Suprapubic skin (tissue), 4 donors: ENCODE measurements at places on chromosomes 11 and 22.

DNA sequence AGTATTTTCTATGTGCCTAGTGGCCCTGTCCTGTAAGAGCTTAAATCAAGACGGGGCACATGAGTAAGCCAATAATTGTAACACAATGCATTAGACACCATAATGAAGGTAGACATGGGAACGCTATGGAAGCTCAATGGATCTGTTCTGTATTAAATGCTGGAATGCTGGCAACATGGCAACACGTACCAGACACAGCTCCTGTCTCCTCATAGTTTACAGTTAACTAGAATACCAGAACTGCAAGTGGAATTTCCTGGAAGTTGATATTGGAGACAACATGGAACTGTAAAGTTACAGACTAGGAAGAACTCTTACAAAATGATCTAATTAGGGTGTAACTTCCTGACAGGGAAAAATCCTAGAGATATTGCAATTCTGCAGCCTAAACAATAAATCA is 12.4 kb downstream of the P4HA3 start:
- DNase-seq, result no peak

DNA sequence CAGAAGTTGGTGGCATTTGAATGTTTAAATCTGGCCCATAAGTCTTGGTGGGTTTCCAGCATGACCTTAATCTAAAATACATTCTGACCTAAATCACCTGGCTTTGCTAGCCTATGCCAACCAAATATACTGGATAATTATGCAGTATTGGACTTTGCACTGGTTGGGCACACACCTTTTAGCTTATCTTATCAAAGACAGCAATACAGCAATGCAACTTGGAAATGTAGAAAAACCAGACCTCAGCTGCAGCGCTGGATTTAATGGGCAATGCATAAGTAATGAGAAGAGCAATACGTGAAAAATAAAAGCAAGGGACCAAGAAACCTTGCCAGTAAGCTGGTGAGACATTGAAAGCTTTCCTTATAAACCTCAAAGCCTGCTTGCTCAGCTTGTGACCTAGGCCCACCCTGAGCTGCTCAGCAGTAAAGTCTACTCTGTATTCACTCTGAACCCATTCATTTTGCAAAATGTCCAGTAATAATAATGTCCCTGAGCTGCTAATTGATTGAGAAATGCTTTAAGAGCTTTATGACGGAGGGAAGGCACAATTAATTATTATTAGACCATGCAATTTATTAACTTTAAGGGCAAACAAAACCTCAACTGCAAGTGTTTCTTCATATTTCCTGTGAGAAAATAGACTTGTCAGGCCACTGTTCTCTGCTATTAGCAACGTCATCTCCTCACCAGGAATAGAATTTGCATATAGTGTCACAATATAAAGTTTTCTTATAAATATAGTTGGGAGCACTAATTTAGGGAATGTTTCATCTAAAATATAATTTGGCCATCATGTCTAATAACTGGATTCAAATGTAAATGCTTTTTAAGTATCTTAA is 49.4 kb upstream of the CEP295 start:
- DNase-seq, result no peak

GRCh38 chr11:132539590-132540368 is 992.5 kb downstream of the OPCML start:
- DNase-seq, result no peak

GRCh38 chr11:48169717-48170116 is 46.9 kb upstream of the OR4B1 start:
- no peak for DNase-seq

- no peak for DNase-seq
Observed at GRCh38 chr11:112533682-112534081, 273.0 kb upstream of the PLET1 start.

DNA sequence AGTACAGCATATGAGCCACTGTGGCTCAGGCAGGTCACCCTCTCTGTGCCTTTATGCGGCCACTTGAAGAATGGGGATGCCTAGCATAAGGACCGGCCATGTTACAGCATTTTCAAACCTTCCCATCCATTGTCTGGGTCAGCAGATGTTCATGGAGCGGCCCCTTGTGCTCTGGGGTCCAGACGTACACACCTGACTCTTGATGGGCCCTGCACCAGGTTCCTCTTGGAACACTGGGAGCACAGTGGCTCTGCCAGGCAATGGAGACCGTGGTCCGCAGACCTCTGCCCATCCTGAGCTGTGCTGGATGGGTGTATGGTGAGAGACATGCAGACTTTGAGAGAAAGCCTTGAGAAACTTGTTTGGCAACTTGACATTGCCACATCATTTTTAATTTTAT is 9.8 kb downstream of the PRDM11 start:
- no peak for DNase-seq

GRCh38 chr22:42901790-42902508 is 44.9 kb upstream of the ARFGAP3 start:
- no peak for DNase-seq

GRCh38 chr22:19669570-19669969 is 44.7 kb upstream of the SEPTIN5 start:
- no peak for DNase-seq

DNA sequence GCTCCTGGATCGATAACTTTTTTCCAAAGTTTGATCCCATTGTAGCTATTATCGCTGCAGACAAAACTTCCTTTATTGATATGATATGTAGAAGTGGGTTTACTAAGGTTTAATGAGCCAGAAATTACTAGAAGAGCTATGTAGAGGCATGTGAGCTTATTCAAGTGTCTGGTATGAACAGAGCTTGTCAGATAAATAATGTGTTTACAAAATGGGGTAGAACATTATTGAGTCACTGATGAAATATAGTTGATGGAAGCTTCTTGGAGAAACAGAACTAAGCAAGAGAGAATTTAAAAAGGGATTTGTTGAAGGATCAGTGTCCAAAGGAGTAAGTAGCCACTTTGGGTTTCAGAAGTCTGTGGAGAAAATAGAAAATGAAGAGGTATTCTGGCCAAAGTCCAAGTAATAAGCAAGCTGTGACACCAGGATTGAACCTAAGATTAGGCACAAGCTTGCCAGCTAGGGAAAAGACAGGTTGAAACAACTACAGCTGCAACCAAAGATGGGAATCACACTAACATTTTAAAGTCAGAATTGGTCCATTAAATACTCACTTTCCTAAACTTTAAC is 104.3 kb downstream of the MAML2 start:
- DNase-seq, result no peak

DNA sequence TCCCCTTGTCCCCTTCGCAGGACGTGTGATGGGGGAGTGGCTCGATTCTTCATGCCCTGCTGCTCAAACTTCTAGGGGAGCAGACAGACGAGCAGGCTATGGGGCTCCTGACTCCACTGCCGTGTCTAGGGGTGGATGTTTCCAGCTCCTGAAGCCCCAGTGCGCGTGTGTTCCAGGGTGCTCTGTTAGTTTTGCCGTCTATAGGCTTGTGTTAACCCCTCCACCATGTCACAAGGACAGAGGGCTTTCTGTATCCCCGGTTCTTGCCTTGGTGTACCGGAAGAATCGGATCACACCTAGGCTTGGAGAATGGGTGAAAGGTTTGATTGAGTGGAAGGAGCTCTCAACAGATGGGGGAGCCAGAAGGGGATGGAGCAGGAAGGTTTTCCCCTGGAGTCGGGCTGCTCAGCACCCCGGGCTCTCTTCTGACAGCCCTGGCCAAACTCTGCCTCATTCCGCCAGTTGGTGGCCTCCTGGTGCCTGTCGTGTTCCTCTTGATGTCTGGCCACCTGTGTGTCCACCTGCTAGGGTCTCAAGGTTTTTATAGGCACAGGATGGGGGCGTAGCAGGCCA is 810.7 kb downstream of the BRD1 start:
- DNase-seq, result no peak

DNA sequence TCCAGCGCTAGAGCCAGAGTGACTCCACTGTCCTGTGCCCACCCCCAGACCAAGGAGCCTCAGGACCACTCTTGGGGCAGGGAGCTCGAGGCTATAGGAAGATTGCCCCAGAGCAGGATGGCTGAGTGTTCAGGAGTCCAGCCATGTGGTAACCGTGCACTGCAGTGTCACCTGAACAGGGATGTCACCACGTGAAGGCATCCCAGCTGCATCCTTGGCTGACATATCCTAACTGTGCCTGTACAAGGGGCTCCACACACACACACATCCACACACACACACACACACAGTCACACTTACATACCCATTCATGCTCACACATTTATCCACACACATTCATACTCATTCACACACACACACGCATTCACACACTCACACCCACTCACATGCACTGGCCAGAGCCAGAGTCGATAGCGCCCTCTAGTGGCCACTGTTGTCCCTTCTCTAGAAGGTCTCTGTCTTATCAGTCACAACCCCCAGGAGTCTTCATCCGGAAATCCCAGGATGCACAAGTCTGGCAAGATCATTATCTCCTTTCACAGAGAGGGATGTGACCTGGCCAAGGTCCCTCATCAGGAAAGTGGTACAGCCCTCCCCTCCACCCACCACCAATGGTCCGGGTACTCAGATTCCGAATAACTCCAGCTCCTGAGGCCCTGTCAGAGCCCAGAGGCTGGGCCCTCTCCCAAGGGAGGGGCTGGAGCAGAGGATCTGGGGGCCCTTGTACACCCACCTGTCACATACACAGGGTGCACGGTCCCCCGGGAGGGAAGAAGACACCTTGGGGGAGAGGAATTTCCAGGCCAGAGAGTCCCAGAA is 55.1 kb downstream of the IGLL5 start:
- peak; percentile 58 for DNase-seq
